ENCODE measurements at places on chromosomes 4 and X.

DNA sequence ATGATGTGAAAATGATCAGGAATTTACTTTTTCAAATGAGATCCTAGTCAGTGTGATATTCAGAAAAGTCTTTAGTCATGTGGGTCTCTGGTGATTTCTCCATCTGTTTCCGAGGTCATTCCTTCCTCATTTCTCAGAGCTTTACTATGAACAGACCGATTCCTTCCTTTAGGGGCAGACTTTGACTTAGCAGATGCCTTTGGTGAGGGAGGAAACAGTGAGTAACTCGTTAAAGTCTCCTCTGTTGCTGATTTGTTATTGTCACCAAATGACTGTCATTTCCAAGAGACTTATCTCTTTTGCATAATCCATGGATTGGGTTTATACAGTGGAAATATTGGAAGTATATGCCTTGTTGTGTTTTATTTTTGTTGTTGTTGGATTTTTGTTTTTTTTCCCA, 76.2 kb upstream of the CD99 start:
- DNase-seq, result no peak

GRCh38 chrX:13468096-13468495, 101.3 kb upstream of the EGFL6 start:
- no peak for DNase-seq

GRCh38 chrX:146264763-146265375, 447.2 kb downstream of the SLITRK2 start:
- DNase-seq, result no peak

GRCh38 chr4:159002950-159003349, 99.9 kb upstream of the RAPGEF2 start:
- DNase-seq, result no peak

- DNase-seq, result no peak
Observed at GRCh38 chr4:174259580-174259979, 23.9 kb downstream of the FBXO8 start.

DNA sequence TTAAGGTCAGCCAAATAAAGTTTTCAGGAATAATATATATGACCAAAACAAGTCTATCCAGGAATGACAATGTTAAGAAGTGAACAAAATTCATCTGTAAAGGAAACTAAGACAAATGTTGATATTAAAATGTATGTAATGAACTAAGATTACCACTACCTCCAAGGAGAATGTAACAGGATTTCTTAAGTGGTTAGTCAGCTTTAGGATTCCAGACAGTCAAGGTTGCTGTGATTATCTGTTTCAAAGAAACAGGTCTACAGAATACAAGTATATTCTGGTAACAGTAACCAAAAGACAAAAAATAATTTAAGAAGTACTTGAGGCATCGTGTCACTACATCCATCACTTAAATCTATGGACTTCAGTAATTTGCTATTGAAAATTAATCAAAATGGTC, 172.8 kb downstream of the SCFD2 start:
- no peak for DNase-seq

GRCh38 chrX:13387666-13388494, 68.0 kb upstream of the ATXN3L start:
- DNase-seq, result no peak

DNA sequence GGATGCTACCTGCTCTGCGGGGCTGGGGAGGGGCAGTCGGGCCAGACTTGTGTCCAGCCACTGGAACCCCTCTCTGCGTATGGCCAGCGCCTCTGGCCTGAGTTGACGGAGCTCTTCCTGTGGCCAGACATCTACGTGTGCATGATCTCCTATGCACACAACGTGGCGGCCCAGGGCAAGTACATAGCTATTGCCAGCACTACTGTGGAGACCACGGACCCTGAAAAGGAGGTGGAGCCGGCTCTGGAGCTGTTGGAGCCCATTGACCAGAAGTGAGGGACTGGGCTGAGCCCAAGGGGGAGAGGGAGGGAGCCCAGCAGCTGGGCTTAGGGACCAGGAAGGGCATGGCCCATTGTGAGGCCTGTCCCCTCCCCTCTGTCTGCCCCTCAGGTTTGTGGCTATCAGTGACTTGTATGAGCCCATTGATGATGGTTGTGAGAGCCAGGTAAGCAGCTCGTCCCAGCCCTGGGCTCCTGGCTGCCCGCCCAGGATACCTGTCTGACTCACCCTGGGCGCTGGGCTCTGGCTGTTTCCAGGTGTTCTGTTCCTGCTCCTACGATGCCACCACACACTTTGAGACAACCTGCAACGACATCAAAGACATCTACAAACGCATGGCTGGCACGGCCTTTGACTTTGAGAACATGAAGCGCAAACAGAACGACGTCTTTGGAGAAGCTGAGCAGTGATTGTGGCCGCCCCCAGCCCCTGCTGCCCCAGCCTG, 1.8 kb upstream of the FAM50A start:
- DNase-seq, result no peak

DNA sequence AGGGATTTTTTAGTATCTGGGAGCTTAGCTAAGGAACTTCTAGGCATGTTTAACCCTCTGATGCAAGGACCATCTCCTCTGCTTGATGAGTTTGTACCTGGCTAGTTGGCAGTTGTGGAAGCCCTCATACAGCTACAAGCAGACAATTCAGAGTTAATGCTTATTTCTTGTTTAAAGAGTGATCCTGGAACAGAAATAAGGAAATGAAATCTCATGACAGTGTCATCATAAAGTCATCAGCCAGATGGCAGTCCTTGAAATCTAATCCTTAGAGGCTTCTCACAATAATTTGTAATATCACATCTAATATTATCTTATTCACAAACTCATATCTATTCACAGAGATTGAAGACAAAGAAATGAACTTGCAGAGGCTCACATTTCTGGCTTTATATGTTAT, 581.6 kb upstream of the FTHL17 start:
- DNase-seq, result no peak

- DNase-seq, result no peak
Observed at GRCh38 chr4:190017357-190018200, 9.5 kb downstream of the FRG2 start.

DNA sequence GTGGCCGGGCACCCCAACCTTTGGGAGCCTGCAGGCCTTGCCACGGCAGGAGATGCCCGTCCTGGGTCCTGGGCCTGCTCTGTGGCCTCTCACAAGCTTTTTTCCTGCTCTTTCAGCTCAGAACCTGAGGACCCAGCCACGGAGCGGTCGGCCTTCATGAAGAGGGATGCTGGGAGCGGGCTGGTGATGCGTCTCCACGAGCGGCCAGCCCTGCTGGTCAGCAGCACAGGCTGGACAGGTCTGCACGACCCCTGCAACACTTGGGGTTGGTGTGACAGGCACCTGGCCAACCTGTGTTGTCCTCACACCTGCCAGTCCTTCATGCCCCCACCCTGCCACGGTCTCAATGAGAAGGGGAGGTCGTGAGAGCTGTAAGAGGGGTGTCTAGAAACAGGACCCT, 170.0 kb downstream of the ADRA2C start:
- no peak for DNase-seq

- DNase-seq, result no peak
Observed at GRCh38 chrX:11566173-11566572, 99.5 kb downstream of the ARHGAP6 start.

- DNase-seq, result no peak
Observed at GRCh38 chr4:41215969-41216293, 1.6 kb upstream of the APBB2 start.

DNA sequence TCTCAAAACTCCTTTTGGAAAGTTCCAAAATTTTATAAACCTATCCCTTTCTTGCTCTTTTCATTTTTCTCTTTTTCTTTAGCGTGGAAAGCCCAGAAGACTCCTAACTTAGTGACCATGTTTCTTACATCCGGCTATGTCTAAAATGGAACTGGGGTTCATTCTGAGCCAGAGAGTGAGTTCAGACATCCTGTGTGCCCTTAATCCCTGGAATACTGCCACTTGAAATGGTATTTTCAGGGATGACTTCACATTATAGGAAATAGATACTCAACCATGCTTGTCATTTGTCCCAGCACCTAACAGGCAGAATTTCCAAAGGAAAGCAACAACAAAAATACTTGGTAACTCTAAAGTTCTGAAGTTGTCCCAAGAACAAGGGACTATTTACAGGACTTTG, 379.6 kb downstream of the ARHGAP24 start:
- no peak for DNase-seq

- no peak for DNase-seq
Observed at GRCh38 chrX:25156323-25156722, 140.6 kb upstream of the ARX start.

DNA sequence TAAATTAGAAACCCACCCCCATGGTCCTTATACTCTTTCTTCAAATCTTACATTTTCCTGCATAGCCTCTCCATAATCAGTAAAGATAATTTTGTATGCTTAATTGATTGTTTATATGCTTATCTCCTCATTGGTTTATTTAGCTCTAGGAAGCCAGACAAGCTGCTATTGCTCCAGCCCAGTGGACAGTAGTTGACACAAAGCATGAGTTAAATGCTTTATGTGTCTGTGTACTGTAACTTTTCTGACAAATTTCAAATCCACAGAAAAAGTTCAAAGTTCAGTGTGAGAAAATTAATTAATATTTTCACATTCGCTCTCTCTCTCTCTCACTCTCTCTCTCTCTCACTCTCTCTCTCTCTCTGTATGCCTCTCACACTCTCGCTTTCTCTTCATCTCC, 181.7 kb downstream of the GABRB1 start:
- DNase-seq, result no peak
